OCI-M1 (cell line): ENCODE measurements at places on chromosomes 4 and X.

DNA sequence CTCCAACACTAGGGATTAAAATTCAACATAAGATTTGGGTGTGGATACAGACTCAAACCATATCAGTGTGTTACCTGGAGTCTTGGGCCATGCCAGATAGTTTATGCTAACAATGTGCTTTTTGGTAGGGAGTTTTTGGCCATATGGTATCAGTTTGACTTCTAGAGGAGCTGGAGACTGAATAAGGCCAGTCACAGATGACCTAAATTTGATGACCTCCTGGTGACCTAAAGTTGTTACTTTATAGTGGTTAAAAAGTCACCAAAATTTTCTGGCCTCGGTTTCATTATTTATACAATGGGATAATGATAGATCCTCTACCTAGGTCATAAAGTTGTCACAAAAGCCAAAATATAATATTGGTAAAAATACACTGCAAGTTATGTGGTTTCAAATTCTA is 877.1 kb downstream of the RAPGEF2 start:
- no peak for DNase-seq

GRCh38 chrX:135585153-135585552 is 64.7 kb downstream of the INTS6L start:
- DNase-seq: no peak

DNA sequence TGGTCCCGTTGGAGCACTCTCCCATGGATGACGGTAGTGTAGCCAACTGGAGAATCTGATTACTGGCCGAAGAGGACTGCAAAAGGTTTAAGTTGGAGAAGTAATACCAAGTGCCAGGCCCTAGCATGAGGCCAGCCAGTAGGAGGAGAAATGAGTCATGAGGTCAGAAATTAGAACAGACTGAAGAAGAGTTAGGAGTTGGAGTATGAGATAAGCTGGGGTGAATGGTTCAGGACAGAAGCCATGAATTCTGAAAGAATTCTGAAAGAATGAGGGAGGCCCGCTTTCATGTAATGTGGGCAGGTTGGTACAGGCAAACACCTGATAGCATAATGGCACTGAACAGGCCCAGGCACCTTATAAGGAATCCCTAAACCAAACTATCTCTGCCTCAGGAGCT is 18.4 kb upstream of the STK26 start:
- peak; percentile 71 for DNase-seq

GRCh38 chr4:54054501-54054900 is 9.9 kb downstream of the CHIC2 start:
- no peak for DNase-seq

- DNase-seq: no peak
Measured at GRCh38 chr4:185677637-185678314, 134.2 kb downstream of the SORBS2 start.

- DNase-seq: peak; percentile 73
Measured at GRCh38 chr4:55635282-55635681, 816 bp downstream of the NMU start.

DNA sequence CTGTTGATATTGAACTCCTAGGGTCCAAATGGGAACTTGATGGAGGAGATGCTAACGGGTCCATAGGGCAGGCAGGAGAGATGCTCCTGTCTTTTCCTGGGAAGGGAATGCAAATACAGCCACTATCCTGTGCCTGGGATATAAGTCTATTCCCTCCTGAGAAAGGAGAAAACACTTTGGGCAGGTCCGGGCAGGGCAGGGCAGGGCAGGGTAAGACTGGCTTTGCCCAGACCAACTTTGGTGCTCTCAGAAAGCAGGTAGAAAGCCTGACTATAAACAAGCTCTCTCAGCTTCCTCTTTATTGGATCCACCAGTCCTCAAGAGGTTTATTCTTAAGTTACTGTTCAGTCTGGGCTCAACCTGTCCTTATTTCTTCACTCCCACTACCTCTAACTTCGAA is 232.3 kb downstream of the PTTG2 start:
- no peak for DNase-seq

GRCh38 chr4:176036585-176037205 is 28.9 kb upstream of the WDR17 start:
- no peak for DNase-seq

GRCh38 chrX:154800478-154801210 is 4.6 kb downstream of the MPP1 start:
- DNase-seq: peak; percentile 36
